Cerebellar nuclear complex (tissue), 1 donor: ENCODE measurements at places on chromosomes 6 and 20.

- DNase-seq, result no peak
Measured at GRCh38 chr20:34246126-34246626, 5.0 kb downstream of the ASIP start.

DNA sequence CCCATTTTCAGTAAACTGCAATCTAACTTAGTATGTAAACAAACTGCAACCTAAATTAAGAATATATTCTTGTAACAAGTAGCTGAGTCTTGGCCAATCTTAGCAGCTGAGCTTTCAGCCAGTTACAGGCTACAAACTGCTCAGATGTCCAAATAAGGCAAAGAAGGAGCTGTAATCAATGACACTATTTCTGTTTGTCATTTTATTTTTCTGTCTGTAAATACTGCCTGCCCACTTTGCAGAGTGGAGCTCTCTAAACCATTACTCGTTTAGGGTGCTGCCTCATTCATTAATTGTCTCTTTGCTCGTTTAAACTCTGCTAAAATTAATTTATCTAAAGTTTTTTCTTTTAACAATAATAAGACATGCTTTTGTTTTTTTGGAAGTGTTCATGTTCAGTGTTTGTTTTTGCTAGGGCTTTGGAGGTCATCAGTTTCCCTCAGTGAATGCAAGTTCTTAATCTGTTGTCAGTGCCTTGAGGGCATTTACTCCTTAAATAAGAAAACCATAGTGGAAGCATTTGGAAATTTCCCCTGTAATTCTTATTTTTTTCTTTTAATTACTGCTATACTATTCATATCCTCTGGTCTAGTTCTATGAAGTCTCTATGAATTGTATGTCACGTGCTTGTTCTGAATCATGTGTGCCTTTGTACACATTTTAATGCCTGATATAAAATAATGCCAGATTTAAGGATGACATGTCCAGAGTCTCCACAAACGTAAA is 3.6 kb upstream of the PRL start:
- no peak for DNase-seq

- no peak for DNase-seq
Measured at GRCh38 chr6:13573669-13574110, 711 bp upstream of the SIRT5 start.

DNA sequence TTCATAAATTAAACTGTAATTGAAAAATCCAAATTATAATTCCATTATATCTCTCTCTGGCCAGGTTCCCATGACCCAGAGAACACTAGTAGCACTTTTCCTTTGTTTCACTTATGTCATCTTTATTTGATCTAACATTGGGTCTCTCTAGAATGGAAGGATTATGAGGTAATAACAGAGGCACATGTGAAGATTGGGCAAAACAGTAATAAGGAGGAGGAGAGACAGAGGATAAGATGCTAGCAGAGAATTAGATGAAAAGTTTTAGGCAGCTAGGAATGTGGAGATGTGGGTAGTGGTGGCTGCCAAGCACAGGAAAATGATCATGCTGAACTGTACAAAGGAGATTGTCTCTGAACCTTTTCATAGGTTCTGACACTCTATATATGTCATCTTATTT is 3.3 kb downstream of the TAB2 start:
- DNase-seq, result no peak

GRCh38 chr6:56640374-56640773 is 2.3 kb downstream of the DST start:
- no peak for DNase-seq

DNA sequence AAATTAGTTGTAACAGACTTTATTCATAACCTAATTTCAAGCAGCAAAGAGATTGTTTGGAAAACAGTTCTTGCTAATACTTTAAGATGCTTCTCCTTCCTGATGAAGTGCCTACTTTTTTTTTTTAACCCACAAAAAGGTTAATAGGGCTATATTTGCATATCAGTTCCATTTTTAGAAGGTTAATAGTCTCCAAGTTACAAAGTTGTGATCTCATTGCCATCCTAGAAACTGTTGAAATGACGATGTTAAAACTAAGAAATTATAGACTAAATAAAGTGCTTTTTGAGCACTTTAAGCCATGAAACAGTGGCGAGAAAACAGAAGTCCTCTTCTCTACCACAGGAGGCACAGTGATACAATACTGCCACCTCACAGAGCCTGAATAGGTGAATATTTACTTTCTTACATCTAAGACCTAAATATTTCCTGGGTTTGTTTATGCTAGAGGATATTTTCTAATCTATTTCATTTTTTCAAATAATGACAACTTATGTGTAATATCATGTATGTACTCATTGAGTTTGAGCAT is 5.3 kb downstream of the RNF144B start:
- no peak for DNase-seq

DNA sequence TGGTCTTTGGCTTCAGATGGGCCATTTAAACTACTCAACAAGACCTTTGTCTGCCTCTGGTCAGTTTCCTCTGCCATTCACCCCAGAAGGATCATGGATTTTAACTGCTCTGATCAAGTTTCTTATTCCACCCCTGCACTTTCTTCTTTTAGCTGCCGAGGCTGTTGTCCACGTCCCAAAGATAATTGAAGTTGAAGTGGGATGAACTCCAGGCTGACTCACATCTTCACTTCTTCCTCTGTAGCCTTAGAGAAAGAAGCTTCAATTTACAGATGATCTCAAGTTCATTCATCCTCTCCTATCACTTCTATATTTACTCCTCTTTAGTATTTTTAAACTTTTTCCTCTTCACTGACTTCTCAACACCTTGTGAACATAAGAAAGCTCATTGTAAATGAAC is 651.6 kb downstream of the UTRN start:
- DNase-seq, result no peak

- DNase-seq, result no peak
Measured at GRCh38 chr6:107707346-107708275, 116.5 kb downstream of the SCML4 start.

GRCh38 chr6:150697515-150697914 is 97.8 kb downstream of the PLEKHG1 start:
- no peak for DNase-seq

DNA sequence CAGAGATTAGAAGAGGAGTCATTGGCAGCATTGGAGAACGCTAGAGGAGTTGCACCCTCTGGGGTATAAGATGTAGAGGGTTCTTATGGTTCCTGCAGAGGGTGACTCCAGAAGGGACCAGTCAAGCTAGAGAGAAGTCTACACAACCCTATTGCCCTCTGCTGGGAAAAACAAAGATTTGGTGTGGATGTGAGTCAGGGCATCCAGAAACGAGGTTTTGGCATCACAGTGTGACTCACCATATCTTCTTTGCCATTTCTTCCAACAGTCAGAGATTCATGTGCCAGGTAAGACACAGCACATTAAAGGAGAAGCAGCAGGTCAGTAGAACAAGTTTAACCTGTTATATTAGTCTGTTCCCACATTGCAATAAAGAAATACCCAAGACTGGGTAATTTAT is 598.8 kb downstream of the MAFB start:
- no peak for DNase-seq

GRCh38 chr20:48470141-48470540 is 357.7 kb downstream of the PREX1 start:
- DNase-seq, result no peak
